ENCODE measurements at places on chromosomes 3 and 15.
A peak's percentile ranks its signal among the peaks of the same experiment; 100 is the strongest.

DNA sequence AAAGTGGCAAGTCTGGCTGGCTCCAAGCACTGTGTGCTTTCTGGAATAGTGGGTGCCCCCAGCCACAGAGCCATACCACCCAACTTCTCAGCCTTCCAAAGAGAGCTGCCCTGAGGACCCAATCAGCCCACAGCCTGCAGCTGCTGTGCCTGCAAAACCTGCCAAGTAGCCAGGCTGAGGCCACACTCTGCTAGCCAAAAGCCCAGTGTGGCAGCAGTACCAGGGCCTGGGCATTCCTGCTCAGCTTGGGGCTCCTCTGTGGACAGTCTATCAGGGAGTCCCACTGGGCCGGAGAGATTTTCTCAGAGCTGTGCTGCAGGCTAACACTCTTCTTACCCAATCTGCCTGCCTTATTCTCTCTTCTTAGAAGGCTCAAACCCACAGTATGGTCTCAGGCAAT is 136.5 kb downstream of the TPRA1 start:
- DNase-seq: no peak

GRCh38 chr3:53239800-53240199 is 16.0 kb downstream of the TKT start:
- DNase-seq: no peak

DNA sequence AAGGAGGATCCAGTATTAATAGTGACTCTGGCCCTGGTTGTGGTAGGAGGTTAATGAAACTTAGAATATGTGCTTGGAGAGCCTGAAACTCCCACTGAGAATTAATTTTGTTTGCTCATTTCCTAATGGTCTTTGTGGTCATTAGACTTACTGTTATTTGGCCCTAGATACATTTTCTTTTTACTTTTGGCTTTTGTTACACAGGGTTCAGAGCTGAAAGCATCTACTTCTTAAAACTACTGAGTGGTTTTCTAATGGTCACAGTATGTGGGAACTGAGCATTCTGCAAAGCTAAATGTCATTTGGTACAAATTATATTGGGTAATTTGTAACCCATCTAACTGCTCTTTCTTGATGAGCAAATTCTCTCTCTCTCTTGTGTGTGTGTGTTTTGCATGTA is 433.4 kb upstream of the IL12A start:
- no peak for DNase-seq

- no peak for DNase-seq
Observed at GRCh38 chr15:50182219-50183013, 420 bp downstream of the SLC27A2 start.

- no peak for DNase-seq
Observed at GRCh38 chr15:55552926-55553325, 35.2 kb downstream of the PYGO1 start.

- no peak for DNase-seq
Observed at GRCh38 chr3:167116120-167116922, 263.8 kb downstream of the ZBBX start.

DNA sequence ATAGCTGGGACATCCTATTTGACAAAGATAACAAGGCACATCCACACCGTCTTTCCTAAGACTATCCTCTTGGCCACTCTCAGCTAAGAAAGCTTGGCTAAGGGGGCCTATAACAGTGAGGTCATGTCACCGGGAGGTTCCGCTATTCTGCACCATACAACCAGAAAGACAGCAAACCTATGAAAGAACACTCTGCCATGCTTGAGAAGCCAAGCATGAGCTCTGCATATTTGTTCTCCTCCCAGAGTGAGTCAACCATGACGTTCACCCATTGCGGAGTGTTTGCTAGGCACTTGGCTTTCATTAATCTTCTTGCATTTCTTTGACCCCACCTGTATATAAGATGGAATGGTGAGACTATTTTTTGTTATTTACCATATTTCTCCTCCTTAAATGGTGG is 141.2 kb downstream of the GMNC start:
- DNase-seq: no peak

GRCh38 chr3:72836416-72836815 is 11.8 kb downstream of the SHQ1 start:
- DNase-seq: no peak

- DNase-seq: no peak
Observed at GRCh38 chr15:74564182-74564581, 23.2 kb downstream of the ARID3B start.

DNA sequence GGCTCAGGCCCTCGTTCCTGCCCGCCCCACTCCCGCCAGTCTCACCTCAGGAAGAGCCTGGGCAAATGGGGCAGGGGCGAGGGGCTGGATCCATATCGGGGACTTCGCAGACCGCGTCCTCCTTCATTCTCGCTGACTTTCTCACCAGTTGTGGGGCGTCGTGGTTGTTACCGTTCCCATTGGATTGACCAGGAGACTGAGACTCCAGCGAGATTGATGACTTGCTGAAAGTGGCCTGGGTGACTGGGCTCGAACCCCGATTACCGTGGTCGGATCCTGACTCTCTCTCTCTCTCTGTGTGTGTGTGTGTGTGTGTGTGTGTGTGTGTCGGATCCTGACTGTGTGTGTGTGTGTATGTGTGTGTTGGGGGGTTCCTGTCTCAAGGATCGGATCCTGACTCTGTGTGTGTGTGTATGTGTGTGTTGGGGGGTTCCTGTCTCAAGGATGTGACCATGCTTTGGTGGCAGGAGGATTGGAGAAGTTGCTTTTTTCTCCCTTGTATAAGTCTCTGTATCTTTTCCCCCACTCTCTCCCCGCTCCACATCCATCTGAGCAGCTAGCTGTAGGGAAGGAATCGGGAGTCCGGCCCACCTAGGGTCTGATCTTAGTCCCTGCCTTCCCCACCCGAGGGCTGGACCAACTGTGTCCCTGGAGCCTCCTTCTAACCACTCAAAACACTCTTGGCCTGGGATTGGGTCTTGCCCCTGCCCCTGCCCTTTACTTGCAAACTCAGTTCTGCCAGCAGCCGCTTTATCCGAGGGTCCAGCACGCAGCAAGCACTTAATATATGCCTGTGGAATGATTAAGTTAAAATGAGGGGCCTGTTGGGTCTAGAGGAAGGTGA is 603 bp downstream of the PLEKHO2 start:
- DNase-seq: no peak

DNA sequence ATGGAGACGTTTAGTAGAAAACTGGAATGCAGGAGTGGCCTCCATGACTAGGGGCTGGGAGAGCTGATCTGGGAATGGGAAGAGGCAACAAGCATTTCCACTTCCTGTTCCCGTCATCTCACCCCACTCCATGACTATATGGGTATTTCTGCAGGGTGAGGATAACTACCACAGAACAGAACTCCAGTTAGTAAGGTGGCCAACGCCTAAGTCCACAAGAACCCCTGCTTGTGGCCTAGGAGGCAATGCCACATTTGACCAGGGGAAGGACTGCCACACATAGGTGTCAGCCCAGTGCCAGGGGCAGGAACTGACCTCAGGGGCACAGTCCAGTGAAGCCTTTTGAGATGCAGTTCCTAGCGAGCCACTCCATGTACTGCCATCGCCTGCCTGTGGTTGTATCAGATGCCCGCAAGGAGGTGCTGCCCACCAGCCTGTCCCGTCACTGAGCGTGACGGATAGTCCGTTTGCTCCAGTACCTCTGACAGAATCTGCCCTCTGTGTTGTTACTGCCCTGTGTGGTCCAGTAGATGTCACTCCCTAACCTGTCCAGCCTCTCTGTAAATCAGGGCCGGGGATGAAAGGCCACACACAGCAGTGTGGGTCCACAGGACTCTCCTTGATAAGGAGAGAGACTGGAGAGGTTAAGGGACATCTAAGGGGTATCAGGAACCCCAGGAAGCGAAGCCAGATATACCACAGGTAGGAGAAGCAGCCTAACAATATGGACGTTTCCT is 3.5 kb upstream of the MTFMT start:
- DNase-seq: no peak

- DNase-seq: no peak
Observed at GRCh38 chr3:29892976-29893554, 612.2 kb downstream of the RBMS3 start.

DNA sequence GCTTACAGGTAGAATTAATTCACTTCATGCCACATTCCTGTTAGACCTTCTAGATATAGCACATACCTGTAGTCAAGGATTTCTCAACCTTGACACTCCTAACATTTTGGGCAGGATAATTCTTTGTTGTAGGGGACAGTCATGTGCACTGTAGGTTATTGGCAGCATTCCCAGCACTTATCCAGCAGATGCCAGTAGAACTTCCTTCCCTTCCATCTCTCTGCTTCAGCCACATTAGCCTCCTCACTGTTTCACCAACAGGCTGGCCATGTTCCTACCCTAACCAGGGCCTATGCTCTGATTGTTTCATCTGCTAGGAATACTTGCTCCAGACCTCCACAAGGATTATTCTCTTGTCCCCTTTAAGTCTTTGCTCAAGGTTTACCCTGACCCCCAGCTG is 68.0 kb upstream of the STAC start:
- DNase-seq: no peak

GRCh38 chr3:4795905-4796304 is 183.3 kb upstream of the BHLHE40 start:
- no peak for DNase-seq

DNA sequence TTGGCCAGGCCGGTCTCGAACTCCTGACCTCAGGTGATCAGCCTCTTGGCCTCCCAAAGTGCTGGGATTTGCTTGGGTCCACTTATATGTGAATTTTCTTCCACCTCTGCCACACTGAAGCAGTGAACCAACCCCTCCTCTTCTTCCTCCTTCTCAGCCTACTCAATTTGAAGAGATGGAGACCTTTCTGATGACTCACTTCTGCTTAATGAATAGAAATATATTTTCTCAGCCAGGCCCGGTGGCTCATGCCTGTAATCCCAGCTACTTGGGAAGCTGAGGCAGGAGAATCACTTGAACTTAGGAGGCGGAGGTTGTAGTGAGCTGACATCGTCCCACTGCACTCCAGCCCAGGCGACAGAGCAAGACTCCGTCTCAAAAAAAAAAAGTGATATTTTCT is 46.8 kb upstream of the GATM start:
- DNase-seq: no peak

DNA sequence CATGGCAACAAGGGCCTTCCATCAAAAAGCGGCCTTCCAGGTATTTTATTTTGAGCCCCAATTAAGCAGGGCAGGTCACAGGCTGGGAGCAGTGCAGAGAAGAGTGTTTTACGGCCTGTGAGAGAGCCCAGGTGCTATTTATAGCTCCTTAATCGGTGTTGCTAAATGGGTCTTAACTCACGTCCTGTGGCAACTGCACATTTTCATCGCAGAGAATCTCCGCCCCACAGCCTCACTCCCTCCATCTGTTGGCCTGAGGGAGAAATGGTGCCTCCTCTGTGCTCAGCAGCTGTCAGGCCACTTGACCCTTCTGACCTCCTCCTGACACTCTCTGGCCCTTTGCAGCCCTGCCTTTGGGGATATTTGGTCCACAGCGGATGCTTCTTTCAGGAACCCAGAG is 58.6 kb downstream of the SPSB4 start:
- no peak for DNase-seq

DNA sequence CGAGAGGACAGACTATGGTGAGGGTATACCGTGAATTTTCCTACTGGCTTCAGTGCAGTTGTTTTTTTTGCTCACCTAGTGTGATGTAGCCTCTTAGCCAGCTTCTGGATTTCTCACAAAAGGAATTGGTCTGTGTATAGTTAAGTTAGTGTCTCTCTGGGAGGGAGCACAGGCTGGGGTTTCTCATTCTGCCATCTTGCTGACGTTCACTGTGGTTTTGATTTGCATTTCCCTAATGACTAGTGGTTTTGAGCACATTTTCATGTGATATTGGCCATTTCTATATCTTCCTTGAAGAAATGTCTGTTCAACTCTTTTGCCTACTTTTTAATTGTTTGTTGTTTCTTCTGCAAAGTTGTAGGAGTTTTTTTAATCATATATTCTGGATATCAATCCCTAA is 2.2 kb upstream of the CD86 start:
- DNase-seq: no peak

DNA sequence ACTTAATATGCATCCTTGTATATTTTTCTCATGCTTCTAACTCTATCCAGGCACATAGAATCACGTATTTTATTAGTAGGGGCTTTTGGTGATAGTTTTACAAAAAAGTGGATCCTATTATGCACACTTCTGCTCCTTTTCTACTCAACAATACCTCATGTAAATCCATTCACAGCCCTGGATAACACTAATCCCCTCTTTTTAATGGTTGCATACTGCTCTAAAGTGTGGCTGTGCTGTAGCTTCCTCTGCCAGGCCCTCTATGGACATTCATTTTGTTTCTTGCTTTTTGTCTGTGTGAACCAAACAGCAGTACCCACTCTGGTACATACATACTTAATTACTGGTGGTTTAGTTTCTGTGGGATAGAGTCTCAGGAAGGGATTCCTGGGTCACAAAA is 51.3 kb upstream of the SCAANT1 start:
- no peak for DNase-seq

- peak; percentile 4 for DNase-seq
Observed at GRCh38 chr3:40800343-40800742, 275.6 kb downstream of the ZNF621 start.

DNA sequence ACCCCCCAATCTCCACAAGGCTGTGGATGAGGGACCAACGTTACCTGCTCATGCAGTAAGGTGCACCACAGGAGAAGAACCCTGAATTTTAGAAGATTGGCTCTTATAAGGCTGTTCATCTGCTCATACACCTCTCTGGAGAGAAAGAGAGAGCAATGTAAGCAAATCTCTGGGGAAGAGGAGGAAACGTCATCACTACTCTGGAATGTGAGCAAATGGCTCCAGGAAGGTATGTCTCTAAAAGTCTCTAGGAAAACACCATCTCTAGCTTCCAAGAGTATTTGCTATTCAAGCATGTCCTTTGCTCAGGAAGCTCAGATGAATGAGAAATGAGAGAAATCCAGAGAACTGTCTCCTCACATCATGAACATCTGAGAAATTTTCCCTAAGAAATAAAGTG is 235.4 kb downstream of the TBL1XR1 start:
- DNase-seq: no peak

DNA sequence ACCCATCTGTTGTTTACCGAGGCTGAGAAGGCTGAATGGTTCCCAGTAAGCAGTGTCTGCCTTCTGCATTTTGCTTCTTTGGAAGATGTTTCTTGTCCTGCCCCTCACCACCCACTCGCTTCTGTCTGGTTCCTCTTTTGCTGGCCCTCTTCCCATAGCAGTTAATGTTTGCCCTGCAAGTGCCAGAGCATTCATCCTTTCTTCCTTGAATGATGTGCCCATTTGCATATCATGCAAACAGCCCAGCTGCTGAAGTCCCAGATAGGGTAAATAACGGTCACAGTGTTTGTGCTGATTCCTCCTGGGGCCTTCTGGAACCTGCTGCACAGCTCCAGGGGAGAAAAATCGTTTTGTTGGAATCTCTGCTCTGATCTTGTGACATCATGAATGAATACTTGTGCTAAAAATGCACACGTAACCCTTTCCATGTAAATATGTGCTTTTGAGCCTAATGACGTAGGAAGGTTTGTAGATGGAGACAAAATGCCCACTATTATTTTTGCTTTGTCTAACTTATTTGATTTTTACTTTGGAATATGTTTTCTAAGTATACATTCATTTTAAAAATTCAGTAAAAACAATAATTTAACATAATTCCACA is 381.0 kb downstream of the SOX2 start:
- DNase-seq: no peak

Measured in renal cortex interstitium (tissue), 15 donors.